A549 treated with DMSO at 1 μM for 4 hours (cell line): ENCODE measurements at places on chromosomes 6 and 20. TPM values are rescaled to one million over a fixed set of nuclear protein-coding genes. Genes with fewer than 3 reads are reported as not detected.

SNHG17 gene
- total RNA-seq, result 188 to 212 TPM (median 197 TPM) in 5 replicates

RIPOR2 gene
- not detected in 5 replicates for total RNA-seq

LY6G5C gene
- total RNA-seq, result 0.95 to 2.0 TPM (median 1.3 TPM) in 5 replicates

SPINT4 gene
- total RNA-seq, result not detected in 5 replicates
